ENCODE measurements at places on chromosomes 11 and 22. TPM values are rescaled to one million over a fixed set of nuclear protein-coding genes. Genes with fewer than 3 reads are reported as not detected.
A peak's percentile ranks its signal among the peaks of the same experiment; 100 is the strongest.

The FOLR3 gene
- total RNA-seq, result 17.5 TPM

- no peak for DNase-seq
- H3K36me3 ChIP-seq, result no peaks in the 10 kb centered on the region
- no peaks in the 10 kb centered on the region for H3K4me1 ChIP-seq
- no peak overlapping the region for H3K27ac ChIP-seq
- no peaks in the 10 kb centered on the region for H3K27me3 ChIP-seq
These were observed 35.0 kb upstream of the OR9G4 start for GRCh38 chr11:56783448-56784041.

The MYEOV gene
- total RNA-seq, result 2.6 TPM

DNA sequence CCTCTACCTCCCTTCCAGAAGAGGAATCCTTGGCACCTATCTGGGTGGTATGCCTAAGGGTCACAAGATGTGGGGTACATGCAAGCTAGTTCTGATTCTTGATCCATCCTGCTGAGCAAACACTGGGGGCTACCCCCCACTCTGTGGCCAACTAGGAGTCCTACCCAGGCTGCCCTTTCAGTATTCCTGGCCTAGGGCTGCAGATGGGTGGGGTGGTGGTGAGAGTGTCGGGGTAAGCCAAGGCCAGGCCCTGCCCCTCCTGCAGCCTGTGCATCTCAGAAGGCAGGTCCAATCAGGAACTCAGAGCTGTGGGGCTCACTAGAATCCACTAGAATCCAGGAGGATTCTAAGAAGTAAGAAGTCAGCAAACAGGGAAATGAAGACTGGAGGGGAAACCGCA lies 10.9 kb downstream of the SSH3 start:
- no peak overlapping the region for H3K27ac ChIP-seq
- no peaks in the 10 kb centered on the region for H3K4me1 ChIP-seq
- no peak overlapping the region for H3K4me3 ChIP-seq

DNA sequence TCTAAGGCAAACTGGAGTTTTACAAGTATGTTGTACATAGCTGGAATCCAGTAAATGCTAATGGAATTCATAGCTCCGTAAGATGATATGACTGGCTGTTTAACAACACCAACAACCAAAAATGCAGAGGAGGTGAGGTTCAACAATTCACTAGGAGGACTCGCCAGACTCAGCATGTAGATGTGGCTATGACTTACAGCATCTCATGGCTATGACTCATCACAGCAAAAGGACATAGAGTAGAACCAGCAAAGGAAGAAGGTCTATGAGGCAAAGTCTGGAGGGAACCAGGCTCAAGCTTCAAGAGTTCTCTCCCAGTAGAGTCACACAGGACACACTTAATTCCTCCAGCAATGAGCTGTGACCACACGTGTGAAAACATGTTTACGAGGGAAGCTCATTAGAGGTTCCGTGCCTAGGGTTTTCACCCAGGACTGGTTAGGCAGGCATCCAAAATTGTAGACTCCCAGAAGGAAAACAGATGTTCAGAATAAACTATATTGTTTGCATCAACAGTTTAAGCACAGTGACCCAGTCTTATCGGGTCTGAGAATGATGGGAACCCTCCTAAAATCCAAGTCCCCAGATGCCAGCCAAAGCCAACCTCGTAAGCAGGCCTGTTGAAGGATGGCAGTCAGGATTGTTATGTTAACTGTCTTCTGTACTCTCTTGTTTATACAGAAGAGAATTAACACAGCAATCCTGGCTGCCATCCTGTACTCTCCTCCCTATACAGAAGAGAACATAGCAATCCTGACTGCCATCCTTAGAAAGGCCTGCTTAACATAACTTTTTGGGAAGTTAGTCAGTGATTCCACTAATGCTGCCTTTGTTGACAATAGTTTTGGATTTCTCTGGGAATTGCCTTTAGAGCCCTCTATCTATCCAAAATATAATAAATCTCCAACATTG lies 116.6 kb downstream of the LARGE1 start:
- H3K36me3 ChIP-seq, result no peaks in the 10 kb centered on the region
- H3K27ac ChIP-seq, result no peak overlapping the region
- H3K4me1 ChIP-seq, result no peaks in the 10 kb centered on the region
- peak; percentile 40 for DNase-seq

- no peak overlapping the region for H3K27ac ChIP-seq
- no peak overlapping the region for H3K4me3 ChIP-seq
- no peaks in the 10 kb centered on the region for H3K36me3 ChIP-seq
- no peak for DNase-seq
These were observed 1283.7 kb upstream of the RAG2 start for GRCh38 chr11:37881741-37882140.

GRCh38 chr11:76631566-76632308 lies 38.8 kb downstream of the LRRC32 start:
- H3K4me3 ChIP-seq, result no peak overlapping the region
- no peak overlapping the region for H3K27ac ChIP-seq
- no peaks in the 10 kb centered on the region for H3K27me3 ChIP-seq
- H3K36me3 ChIP-seq, result no peaks in the 10 kb centered on the region
- no peaks in the 10 kb centered on the region for H3K4me1 ChIP-seq

GRCh38 chr22:45726081-45726480 lies 54.4 kb downstream of the ATXN10 start:
- H3K27me3 ChIP-seq, result no peaks in the 10 kb centered on the region
- H3K36me3 ChIP-seq, result no peaks in the 10 kb centered on the region
- DNase-seq, result no peak
- no peak overlapping the region for H3K27ac ChIP-seq

The CRYBA4 gene
- 0.41 TPM for total RNA-seq

DNA sequence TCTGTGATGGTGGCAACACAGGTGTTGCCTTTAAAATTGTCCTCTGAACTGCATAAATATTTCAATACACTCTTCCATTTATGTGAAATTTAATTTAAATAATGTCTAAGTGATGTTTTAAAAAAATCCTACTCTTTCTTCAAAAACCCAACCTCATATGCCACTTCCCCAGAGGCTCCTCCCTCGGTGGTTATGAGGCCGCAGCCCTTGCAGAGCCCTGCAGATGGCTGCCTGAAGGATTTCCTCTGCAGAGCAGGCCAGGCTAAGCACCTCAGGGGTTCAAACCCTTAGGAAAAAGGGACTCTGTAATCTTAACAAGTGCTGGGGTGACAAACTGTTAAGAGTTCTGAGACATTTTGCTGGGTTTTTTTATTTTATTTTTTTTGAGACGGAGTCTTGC lies 25.2 kb downstream of the MORC2 start:
- no peak overlapping the region for H3K27ac ChIP-seq
- H3K4me3 ChIP-seq, result no peak overlapping the region
- H3K36me3 ChIP-seq, result peaks cover 56% of the 10 kb centered on the region
- peaks cover 5% of the 10 kb centered on the region for H3K4me1 ChIP-seq
- no peaks in the 10 kb centered on the region for H3K27me3 ChIP-seq
- DNase-seq, result no peak

DNA sequence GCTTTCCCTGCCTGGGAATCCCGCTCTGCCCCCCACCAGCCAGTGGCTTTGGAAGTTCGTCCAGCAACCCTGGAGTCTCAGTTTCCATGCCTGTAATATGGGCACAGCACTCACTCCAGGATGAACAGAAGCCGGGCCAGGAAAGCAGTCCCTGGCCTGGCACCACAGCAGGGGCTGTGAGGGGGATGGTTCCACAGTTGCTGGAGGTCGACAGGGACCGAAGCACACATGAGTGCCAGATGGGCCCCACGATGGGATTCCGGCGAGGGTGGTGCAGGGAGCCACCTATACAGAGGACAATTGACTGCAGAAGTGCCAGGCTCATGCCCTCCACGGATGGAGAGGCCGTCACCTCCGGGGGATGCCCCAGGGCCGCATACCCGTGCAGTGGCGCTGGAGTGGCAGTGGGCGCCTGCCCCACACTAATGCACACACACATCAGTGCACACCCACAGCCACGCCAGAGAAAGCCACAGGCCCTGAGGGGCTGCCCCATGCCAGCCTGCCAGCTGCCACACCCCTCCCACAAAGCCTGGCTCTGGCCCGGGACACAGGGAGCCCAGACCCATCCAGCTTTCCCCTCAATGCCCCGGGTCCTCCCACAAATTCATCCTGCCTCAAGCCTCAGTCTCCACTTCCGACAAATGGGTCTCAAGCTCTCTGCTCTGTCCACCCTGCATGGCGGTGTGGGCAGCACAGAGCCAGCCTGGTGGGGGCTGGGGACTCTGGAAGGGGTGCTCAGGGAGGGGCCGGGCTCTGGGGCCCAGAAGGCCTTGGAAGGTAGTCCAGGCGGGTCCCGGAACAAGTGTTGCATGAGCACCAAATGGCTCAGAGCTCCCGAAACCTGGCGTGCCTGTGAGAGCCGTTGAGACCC lies 9.7 kb downstream of the ASCL2 start:
- H3K4me3 ChIP-seq, result no peak overlapping the region
- DNase-seq, result peak; percentile 66
- H3K36me3 ChIP-seq, result no peaks in the 10 kb centered on the region
- H3K27ac ChIP-seq, result no peak overlapping the region
- H3K4me1 ChIP-seq, result no peaks in the 10 kb centered on the region

GRCh38 chr11:113574586-113574985 lies 99.4 kb upstream of the DRD2 start:
- no peak overlapping the region for H3K4me3 ChIP-seq
- no peak for DNase-seq
- no peak overlapping the region for H3K27ac ChIP-seq

DNA sequence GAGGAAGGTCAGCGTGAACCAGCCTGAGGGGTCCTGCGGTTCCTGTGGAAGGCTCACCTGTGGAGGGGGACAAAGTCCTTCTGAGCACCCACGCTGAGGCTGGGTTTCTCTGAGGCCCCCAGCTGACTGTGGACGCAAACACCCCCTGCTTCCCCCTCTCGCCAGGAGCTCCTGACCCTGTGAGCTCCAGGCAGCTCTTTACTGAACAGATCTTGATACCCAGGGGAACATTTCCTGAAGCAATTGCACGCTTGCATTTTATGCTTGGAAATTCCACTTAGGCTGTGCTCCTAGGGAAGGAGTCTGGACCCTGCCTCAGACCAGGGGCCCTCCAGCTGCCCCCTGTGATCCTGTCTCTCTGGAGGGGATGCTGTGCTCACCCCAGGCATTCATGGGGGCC lies 454.2 kb upstream of the B3GAT1 start:
- no peaks in the 10 kb centered on the region for H3K36me3 ChIP-seq
- H3K27me3 ChIP-seq, result no peaks in the 10 kb centered on the region
- H3K4me1 ChIP-seq, result no peaks in the 10 kb centered on the region

GRCh38 chr11:66275396-66275795 lies 2.6 kb upstream of the CNIH2 start:
- no peak overlapping the region for H3K27ac ChIP-seq
- DNase-seq, result peak; percentile 64
- no peaks in the 10 kb centered on the region for H3K27me3 ChIP-seq
- H3K4me1 ChIP-seq, result no peaks in the 10 kb centered on the region
- no peak overlapping the region for H3K4me3 ChIP-seq
- H3K36me3 ChIP-seq, result peaks cover 15% of the 10 kb centered on the region

DNA sequence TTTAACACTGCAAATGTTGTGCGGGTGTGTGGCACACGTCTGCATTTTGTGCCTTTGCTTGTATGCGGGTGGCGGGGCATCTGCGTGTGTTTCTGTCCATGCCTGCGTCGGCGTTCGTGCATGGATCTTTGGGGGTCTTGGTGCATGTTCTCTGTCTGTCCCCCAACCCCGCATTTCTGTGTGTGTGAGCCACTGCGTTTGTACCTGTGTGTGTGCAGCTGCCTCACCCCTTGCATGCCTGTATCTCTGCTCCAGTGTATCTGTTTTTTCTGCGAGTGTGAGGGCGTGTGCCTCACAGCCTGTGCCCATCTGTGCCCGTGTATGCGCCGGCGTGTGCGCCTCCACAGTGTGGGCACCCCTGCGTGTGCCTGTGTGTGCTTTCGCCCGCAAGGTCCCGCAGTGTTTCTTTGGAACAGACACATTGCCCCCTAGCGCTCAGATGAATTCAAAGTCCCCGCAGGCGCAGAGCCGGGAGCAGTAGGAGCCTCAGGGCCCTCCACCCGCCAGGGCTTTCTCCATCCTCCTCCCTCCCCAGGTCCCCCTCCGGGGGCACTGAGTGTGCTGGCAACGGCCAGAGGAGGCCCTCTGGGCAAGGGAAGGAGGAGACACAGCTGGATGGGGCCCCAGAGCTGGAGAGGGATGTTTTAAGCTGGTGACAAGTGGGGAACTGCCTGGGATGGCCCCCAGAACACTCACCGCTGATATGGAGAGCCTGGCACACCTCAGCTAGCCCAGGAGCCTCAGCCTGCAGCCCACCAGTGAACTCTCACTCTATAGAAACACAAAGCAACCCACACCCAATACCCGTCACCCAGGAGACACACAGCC lies 3.1 kb upstream of the MN1 start:
- peak; percentile 83 for DNase-seq
- H3K4me1 ChIP-seq, result no peaks in the 10 kb centered on the region
- peaks cover 3% of the 10 kb centered on the region for H3K27me3 ChIP-seq
- H3K36me3 ChIP-seq, result no peaks in the 10 kb centered on the region
- no peak overlapping the region for H3K27ac ChIP-seq

DNA sequence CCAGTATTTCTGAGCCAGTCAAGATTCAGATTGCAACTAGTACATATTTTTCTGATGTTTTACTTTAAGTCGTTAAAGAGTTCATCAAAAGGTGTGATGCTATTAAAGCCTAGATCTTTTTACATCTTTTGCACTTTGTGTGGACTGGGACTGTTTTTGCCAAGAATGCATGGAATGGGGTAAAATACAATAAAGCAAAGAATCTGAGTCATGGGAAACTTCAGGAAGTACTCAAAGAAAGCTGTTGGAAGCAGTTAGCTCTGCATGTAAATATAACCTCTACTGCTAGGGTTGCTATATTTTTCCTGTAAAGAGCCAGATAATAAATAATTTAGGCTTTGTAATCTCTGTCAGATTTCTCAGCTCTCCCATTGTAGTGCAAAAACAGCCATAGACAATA lies 20.9 kb downstream of the ATXN10 start:
- peaks cover 13% of the 10 kb centered on the region for H3K36me3 ChIP-seq
- H3K27me3 ChIP-seq, result no peaks in the 10 kb centered on the region
- no peaks in the 10 kb centered on the region for H3K4me1 ChIP-seq
- H3K4me3 ChIP-seq, result no peak overlapping the region
- no peak overlapping the region for H3K27ac ChIP-seq
- DNase-seq, result no peak

The PRR33 gene
- not detected for total RNA-seq

The IL18BP gene
- total RNA-seq, result 19.5 TPM

GRCh38 chr11:18791207-18791968 lies at the start of gene PTPN5:
Gene PTPN5 (minus strand): TSS chr11:18791798. CDS start chr11:18771958, 19,840 bp downstream.
- H3K27me3 ChIP-seq, result peaks cover 13% of the 10 kb centered on the region
- peaks cover 4% of the 10 kb centered on the region for H3K4me1 ChIP-seq
- H3K36me3 ChIP-seq, result no peaks in the 10 kb centered on the region
- no peak within 1 kb of the TSS for H3K4me3 ChIP-seq
- no peak within 1 kb of the TSS for H3K27ac ChIP-seq

The KRTAP5-9 gene
- 0.66 TPM for total RNA-seq

DNA sequence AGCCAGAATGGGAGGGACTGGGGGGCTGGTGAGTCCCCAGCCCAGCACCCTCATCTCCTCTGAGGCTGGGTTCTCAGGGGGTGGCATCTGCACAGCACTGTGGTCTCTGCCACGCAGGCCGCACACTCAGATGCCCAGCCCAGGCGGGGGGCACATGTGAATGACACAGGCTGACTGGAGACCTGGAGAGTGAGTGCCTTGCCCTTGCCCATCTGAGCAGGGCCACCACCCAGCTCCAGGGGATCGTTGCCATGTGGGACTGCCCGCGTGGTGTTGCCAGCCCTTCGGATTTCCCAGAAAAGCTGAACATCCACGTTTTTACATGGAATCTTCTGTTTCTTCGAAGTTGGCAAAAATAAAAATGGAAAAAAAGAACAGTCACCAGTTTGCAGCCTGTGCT lies 18.9 kb downstream of the PRDM11 start:
- H3K4me1 ChIP-seq, result no peaks in the 10 kb centered on the region
- no peak for DNase-seq
- H3K4me3 ChIP-seq, result no peak overlapping the region
- no peaks in the 10 kb centered on the region for H3K36me3 ChIP-seq
